ENCODE measurements at places on chromosomes 16 and 17.

GRCh38 chr17:35726953-35727460, 4.4 kb upstream of the RASL10B start:
- no peak for DNase-seq

- DNase-seq: no peak
Observed at GRCh38 chr17:35313875-35314409, 59.5 kb downstream of the SLFN11 start.

DNA sequence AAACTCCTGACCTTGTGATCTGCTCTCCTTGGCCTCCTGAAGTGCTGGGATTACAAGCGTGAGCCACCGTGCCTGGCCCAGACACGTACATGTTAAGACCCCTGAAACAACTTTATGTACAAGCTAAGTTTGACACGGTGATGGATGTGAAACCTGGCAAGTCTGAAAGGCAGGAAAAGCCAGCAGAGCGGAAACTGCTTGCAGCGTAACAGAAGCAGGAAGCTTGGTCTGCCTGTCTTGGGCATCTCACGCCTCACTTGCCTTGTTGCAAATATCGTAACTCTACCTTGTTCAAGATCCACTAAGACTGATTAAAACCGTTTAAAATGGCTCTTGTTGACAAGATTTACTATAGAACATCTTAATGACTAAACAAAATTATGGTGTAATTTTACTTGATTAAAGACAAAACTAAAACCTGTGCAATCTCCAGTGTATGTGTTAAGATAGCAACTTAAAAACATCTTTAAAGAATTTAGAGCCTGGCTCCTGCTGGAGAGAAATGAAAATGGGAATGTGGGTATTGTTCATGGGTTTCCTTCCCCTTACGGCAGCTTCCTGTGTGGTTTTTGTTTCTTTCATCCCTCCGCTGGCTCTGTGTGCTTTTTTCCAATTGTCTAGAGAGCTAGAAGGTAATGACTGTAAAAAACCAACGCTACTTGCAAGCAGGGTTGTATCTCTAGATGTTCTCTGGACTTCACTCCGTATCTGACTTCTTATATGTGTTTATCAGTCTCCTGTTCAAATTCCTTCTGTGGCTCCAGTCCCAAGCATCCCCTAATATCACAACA, 477.6 kb downstream of the XYLT1 start:
- DNase-seq: no peak

DNA sequence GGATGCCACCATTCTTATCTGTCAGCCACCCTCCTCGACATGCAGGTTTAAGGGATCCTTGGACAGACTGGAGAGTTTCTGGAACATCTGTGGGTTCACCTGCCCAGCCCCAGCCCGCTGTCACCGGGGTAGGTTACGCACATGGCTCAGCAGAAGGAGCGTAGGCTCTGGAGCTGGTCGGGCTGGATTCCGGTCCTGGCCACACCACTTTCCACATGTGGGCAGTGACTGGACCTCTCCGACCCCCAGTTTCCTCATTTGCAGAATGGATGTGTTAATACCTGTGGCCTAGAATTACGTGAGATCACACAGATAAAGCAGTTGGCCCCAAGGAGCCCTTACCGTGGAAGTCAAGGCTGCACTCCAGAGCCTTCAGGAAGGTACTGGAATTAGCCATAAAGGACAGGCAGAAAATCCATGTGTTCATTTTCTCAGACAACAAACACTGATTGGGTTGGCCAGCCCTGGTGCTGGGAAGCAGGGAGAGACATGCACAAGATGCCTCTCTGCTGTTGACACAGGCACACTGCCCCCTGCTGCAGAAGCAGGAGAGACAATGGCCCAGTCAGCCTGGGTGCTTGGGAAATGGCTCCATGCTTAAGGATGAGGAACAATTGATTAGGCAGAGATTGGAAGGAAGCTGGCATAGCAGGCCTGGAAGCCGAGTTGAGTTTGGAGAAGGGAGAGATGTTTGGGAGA, 58.8 kb downstream of the SF3B3 start:
- DNase-seq: no peak
